ENCODE measurements at places on chromosomes 6 and 20. TPM values are rescaled to one million over a fixed set of nuclear protein-coding genes. Genes with fewer than 3 reads are reported as not detected.

CNR1 gene
- total RNA-seq = 36.9 TPM

CCN5 gene
- total RNA-seq = 81.7 TPM

KCNK16 gene
- not detected for total RNA-seq

SYS1 gene
- total RNA-seq = 50.6 TPM

DNA sequence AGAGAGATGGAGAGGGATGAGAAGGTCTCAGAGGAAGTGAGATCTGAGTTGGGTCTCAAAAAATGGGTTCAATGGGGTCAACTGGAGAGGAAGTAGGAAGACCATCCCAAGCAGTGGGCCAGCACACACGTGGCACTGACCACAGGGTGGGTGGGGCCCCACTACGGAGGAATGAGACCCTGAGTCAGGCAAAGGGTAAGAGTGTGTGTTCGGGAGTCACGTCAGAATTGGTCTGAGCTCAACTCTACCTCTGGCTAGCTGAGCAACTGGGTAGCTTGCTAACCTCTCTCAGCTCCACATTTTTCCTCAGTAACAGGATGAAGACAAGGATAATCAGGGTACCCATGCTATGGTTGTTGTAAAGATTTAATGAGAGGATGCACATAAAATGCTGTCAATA lies 79.0 kb downstream of the TRERF1 start:
- no peak for DNase-seq

DNA sequence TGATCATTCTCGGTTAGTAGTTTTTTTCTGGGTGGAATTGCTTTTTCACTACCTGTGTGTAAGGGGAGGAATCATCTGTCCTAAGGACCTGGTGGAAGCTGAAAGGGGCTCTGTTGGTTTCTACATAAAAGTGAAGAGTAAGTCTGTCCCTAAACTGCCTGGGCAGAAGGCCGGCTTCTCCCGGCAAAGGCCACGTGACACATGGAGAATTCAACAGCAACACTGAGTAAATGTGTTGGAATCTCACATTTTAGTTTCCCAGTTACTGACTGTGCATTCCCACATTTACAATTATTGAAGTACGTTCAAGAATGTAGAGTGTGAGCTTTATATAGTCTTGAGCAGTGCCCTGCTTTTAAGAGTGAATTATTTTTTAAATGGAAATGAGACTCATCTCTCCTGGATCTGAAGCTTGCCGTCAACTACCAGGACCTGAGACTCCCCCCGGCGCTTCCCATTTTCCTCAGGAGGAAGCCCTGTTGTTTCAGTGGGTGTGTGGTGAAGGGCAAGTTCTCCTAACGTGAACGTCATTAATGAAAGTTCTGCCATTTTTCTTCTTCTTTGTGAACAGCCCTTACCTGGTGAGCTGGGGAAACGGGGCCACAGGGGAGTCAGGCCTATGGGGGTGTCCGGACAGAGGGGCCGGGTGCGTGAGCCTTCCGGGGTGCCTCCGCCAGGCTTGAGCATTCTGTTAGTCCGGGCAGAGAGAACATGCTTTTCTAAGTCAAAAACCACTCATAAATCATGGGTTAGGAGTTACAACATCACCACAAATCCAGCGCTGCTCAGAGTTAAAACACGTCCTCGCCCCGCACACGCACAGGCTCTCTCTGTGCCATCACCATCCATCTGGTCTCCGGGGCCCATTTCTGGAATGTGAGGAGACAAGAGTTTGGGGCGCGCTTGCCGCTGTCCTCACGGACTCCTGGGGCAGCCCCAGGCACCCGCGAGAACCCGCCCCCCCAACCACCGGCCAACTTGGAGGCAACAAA lies 56.6 kb upstream of the SMOC2 start:
- DNase-seq = no peak

GRCh38 chr6:109010705-109011102 lies 83.9 kb downstream of the SESN1 start:
- DNase-seq = no peak

DNA sequence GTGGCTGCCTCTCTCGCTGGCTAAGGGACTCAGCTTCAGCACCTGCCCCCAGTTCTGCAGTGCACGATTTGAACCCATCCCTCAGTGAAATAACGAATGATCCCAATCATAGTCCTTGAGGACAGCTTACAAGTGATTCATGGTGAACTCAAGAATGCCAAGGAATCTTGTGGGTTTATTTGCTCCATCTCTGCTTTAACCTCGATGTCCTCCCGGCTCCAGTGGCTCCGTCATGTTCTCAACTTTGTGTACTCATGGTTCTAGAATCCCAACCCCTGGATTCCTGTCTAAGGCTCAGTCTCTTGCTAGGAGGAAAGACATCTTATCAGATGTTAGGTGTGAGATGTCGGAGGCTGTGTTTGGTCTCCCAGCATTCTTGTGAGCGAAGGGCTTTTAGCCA lies 29.0 kb upstream of the GTSF1L start:
- no peak for DNase-seq

GRCh38 chr6:131740161-131740560 lies 29.3 kb upstream of the CTAGE9 start:
- no peak for DNase-seq

DNA sequence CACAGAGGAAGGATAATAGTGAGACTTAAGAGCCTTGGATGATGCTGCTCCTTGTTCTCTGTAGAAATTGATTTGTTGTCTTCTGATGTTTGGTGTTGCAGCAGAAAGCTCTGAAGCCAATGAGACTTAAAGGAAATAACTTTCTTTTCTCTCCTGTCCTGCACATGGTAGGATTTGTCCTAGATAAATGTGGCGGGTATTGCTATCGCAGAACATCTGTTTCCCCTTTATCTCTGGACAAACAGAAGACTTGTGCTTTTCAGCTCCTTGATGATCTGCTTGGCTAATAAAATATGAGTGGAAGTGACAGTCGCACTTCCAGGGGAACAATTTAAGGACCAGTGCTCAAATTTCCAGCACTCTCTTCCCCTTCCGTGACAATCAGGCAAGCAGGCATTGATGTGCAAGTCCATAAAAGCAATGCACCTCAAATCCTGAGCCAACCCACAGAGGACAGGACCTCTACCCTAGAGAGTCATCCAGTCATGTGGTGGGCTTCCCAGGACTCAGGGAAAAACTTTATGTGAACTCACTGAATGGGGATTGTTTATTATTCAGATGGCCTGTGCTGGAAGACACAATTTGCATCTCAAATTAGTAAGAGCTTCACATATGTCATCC lies 9.9 kb upstream of the NCR2 start:
- DNase-seq = no peak

DNA sequence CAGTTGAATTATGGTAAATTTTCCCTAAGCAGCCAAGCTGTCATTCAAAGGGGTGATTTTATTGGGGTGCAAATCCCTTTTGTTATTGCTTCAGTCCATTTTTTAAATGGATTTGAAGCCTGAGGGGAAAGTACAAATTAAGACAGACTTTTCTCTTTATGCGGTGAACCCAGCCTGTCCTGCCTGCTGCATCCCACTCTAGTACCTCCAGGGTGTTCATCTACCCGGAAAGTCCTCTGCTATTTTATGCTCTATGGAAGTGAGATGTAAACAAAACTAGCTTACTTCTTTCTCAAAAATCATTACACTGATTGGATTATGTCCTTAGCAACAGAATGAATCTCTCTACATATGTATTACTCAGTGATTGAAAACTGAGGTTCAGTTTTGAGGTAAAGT lies 1088.9 kb upstream of the CITED2 start:
- DNase-seq = no peak

All from omental fat pad (tissue), 4 donors.